ENCODE measurements at places on chromosomes 4 and X.

DNA sequence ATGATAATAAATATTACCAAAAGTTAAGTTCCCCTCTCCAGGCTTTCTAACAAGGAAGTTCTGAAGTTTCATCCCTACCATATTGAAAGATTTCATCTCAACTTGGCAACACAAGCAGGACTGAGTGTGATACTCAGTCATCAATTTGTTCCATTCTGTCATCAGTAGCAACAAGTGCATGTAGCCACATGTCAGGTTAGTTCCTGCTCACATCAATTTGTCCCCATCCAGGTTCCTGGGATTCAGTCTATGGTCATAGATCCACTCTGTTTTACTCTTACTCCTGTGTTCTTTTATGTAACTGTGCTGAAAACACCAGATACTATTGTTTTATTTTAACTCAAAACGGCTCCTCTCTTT lies 22.2 kb downstream of the SMPX start:
- DNase-seq, result no peak

GRCh38 chrX:2784026-2784425 lies 32.2 kb downstream of the XG start:
- DNase-seq, result no peak

GRCh38 chrX:110396735-110397134 lies 38.1 kb downstream of the RTL9 start:
- DNase-seq, result no peak

DNA sequence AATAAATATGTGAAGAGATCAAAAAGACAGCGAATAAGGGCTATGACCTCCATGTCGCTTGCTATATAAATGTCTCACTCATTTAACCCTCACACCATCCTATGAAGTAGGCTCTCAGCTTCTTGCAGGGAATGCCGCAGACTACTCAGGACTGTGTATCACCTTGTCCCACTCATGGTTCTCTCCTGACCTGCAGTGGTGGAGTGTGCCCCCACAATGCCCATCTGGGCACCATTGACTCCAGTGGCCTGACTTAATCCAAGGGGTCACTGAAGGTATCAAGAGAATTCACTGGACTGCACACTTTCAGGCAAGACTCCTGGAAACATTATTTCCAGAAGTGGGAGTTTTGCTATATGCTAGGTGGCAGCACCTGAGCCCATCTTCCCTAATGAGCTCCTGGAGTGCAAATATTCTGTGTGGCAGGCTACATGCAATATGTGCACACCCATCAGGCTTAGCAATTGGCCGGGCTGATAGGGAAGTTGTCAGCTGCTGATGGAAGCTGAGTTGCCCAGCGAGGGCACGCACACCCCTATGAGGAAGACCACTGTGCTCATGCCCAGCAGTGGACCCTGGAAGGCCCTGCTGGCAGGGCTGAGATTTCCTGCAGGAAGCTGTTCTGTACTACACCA lies 8.2 kb upstream of the EFNB1 start:
- DNase-seq, result no peak

GRCh38 chrX:121050781-121051180 lies 3.4 kb downstream of the GLUD2 start:
- DNase-seq, result no peak

DNA sequence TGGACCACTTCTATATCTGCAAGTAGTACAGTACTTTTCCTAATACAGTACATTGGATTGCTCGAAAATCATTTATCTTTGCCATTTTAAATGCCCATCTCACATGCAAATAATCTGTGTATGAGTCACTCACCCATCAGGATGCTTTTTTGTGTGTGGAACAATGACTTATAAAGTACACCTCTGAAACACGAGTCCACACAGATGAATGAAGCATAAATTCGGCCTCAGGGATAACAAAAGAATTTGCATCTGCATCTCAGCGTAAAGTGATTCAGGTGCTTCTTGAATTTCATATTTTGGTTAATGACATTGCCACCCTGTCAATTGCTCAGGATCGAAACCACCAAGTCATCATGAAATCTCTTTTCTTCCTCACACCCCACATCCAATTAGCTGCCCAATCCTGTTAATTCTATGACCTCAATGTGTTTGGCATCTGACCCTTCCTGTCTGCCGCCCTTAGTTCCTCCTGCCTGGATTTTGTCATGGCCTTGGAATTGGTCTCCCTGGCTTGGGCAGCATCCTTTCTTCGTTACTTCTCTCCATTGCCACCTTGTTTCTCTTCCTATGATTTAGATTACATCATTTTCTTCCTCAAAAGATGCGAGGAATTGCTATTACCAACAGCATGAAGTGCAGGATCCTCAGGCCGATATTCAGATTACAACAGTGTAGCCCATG lies 161.6 kb upstream of the MID1 start:
- DNase-seq, result no peak

Data from Karpas-422 (cell line).